ENCODE measurements at places on chromosomes 3 and 15.

GRCh38 chr15:68299436-68299835, 21.9 kb downstream of the FEM1B start:
- DNase-seq = no peak

DNA sequence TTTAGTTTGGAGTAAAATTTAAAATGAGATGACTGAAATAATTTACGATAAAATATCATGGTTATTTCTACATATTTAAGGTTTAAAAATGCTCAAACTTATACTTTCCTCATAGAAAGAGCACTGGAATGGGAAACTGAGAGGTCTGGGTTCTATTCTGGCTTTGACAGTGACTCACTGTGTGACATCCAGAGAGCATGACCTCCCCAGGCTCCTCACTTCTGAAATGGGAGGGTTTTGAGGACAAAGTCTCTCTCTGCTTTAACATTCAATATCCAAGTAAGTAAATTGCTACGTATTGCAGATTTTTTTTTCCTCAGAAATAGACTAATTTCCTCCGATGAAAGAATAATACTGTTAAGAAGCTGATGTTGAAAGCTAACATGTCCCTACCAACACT, 234.7 kb downstream of the TIGIT start:
- no peak for DNase-seq

DNA sequence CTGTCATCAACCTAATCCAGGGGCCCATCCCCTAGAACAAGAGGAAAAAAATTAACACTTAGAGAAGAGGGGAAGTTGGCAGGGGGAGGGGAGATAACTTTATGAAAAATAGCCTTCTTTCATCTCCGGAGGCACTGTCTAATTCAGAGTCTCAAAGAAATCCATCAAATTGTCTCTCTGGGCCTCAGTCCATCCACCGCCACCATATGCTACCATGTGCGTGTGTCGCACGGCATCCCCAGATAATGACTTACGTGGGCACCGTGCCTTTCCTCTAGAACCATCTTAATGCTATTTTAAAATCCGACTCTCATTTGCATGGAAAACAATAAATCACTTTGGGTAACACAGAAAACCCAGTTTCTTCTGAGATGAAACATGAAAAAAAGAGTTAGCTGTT, 619.7 kb downstream of the FHIT start:
- DNase-seq = no peak

DNA sequence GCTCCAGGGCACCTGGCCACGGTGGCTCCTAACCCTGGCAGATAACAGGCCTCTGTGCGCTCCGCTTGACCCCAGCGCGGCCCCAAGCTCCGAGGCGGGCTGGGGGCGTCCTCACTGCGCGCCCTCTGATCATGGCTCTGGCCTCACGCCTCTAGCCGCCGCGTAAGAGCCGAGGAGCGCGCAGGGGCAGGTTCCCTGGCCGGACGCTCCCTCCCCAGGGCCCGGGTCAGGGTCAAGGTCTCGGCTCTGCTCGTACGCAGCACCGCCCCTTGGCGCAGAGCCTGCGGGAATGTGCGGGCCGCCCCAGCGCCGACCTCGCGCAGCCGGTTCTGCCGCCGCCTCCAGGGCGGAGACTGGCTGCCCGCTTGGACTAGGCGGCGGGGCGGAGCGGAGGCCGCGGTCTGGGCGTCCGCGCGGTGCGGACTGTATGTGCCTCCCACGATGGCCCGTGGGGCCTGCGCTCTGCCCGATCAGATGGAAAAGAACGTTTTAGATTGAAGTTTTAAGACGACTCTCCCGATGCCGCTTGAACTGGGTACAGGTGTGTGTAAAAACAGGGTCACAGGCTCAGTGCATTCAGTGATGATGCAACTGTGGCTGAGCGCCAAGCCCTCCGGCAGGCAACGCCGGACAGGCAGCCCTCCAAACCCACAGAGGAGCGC, 40.8 kb downstream of the CHST14 start:
- DNase-seq = peak; percentile 51

GRCh38 chr3:130515755-130516154, 1.2 kb upstream of the COL6A6 start:
- no peak for DNase-seq

- DNase-seq = no peak
Observed at GRCh38 chr15:32909431-32909830, 191.6 kb downstream of the GREM1 start.

DNA sequence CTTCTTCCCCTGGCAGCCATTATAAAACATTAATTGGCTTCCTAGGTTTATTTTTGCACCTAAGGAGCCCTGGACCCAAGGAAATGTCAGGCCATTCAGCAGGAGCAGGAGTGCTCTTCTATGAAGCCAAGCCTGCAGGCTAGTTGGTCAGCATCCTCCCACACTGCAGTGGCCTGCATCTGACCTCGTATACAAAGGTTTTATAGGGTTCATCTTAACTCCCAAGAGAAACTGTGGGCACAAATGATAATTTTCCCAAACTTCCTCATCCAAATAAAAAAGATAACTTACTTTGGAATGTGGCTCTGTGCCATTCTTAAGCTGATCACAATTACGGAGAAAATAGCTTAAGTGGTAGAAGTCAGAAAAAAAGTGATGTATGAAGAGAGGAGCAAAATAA, 19.4 kb downstream of the PLSCR1 start:
- no peak for DNase-seq

DNA sequence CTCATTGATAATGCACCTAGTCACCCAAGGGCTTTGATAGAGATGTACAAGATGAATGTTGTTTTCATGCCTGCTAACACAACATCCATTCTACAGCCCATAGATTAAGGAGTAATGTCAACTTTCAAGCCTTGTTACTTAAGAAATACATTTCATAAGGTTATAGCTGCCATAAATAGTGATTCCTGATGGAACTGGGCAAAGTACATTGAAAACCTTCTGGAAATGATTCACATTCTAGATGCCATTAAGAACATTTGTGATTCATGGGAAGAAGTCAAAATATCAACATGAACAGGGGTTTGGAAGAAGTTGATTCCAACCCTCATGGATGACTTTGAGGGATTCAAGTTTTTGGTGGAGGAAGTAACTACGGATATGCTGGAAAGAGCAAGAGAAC, 135.2 kb downstream of the TLE3 start:
- no peak for DNase-seq

DNA sequence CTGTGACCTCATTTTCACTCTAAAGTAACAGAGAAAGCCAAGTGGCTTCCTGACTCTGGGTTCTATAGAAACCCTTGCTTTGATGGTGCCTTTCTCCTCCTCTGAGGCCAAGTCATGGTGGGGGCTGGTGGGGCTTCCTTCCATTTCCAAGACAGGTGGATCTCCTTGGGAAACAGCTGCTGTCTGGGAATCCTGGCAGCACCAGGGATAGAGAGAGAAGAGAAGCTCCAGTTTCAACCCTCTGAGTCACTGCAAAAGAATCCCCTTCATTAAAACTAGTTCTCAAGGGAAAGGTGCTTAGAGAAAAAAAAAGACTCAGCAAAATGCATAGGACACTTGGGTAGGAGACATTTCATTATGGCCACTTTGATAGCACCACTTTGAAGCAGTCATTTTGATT, 614.4 kb downstream of the FHIT start:
- DNase-seq = no peak

DNA sequence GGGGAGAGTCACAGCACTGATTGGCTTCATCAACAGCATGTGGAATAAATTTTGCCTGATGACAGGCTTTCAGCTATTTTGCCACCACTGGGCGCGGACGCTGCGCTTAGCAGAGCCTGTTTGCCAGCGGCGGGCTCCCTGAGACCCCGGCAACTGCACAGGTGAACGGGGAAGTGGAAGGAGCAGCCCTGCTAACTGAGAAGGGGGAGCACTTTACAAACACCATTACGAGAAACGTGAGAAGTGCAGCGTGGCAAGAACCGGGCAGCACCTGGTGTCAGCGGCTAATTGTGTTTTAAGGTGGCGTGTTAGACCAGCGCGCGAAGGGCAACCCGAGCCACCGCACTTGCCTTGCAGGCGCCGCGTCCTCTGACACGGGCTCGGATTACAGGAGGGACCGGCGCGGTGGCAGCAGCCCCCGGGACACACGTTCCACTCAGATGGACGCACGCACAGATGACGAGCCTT, 307.8 kb upstream of the ARRDC4 start:
- DNase-seq = peak; percentile 44

DNA sequence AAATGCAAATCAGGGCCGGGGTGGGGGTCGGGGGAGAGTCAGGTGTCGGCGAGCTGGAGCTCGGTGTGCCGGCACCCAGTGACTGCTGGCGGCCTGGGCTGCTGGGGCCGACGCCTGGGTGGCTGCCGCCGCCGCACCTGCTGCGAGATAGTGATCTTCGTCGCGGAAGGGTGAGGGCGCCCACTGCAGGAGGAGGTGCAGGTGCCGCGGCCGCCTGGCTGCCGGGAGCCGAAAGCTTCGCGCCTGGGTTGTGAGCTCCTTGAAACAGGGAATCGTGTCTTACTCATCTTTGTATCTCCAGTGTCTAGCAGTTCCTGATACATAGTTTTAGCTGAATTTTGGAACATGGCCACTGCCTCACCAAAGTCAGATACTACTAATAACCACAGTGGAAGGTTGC, 64.0 kb upstream of the CPOX start:
- peak; percentile 57 for DNase-seq

GRCh38 chr3:172919297-172919683, 168.8 kb downstream of the ECT2 start:
- no peak for DNase-seq

DNA sequence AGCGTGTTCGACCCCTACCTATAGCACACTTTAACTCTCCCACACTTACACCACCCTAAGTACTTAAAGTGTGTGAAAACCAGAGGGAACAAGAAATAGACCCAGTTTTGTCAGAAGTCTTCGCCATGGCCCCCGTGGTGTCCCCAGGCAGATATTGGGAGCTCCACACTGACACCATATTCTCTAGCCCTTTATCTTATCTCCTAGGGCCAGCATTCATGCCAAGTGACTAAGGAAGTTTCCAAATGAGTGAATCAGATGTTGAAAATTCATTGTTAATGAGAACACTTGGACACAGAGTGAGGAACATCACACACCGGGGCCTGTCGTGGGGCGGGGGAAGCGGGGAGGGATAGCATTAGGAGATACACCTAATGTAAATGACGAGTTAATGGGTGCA, 31.8 kb downstream of the P3H2 start:
- no peak for DNase-seq

- no peak for DNase-seq
Observed at GRCh38 chr3:99776516-99777209, 41.0 kb upstream of the CMSS1 start.
